ENCODE measurements at places on chromosomes 5 and 9.

DNA sequence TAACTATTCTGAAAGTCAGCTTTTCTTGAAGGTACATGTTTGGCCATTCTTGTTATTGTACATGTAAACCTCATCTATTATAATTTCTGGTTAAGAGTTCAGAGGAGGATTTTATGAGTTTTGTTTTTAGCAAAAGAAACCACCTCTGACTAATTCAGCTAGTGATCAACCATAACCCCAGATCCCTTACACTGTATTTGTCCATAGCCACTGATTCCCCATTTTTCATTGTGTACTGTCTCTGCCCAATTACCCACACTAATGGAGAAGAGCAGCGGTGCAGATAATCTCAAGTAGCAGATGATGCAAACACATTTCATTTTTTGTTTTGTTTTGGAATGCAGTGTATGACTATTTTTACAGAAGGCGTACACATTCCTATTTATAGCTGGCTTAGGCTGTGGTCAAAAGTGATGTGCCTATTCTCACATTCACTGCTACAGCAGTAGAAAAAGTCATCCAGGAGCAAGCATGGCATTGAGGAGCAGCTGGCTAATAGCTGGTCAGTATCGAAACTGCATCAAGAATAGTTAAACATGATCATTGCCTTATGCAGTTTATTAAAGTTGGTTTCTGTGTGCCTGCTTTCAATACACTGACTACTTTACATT, 988.3 kb downstream of the DTWD2 start:
- no peak for DNase-seq

DNA sequence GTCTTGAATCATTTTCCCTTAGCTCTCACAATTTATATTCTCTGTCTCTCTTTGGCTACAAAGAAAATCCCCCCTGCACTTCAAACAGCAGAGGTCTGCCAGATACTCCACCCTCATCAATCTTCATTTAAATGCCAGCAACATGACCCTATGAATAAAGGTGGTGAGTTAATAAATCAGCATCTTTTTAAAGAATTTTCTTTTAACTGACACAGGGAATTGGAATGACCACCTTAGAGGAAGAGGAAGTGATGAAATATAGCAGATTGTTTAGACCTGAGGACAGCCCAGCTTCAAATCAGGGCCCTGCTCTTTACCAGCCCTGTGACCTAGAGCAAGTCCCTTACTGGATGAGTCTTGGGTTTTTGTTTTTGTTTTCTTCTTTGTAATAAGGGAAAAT, 223.1 kb upstream of the PAPPA start:
- DNase-seq = no peak

DNA sequence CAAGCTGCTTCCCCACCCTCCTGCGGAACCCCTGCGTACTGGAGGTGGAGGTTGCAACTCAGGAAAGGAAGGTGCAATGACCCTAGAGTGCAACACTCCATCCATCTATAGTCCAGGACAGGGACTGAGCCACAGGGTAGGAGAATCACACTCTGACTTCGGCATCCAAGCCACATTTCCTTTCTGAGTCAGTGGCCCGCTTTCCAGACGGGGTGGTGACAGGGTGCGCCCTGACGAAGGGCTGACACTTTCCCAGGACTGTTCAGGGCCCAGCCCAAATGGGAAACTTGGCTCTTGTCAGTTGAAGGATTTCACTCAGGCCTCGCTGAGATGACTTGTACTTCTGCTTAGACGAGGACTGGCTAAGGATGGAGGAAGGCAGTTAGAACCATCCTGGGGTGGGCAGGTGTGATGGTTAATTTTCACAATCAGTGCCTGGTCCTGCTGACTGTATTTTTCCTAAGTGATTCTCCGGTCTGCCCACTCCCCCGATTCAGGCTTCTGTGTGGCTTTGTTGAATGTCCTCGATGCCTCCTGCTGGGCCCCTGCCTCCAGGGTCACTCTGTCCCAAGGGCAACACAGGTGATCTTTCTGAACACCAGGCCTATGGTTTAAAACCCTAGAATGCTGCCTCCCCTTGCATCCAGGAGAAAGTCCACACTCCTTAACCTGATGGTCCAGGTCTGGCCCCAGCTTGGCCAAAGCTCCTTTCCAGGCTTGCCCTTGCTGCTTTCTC, 228.1 kb downstream of the FSTL4 start:
- no peak for DNase-seq

DNA sequence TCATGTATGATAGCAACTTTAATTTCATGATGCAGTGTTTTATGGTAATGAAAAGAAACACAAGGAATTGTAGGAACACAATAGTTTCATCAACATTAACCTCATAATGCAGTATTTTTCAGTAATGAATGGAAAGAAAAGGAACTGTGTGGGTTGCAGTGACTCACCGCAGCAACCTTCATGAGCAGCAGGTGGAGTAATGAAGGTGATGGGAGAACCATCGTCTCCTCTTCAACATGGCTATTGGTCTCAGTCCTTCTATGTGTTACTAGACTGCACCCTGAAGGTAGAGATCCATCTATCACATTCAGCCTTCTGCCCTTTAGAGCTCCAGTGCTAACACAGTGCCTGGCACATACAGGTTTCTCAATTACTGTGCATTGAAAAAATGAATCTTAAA, 58.0 kb downstream of the TMEM215 start:
- no peak for DNase-seq

- no peak for DNase-seq
Measured at GRCh38 chr5:170494041-170494440, 9.8 kb upstream of the KCNIP1 start.
